Liver (tissue), 10 donors: ENCODE measurements at places on chromosomes 16 and 17. TPM values are rescaled to one million over a fixed set of nuclear protein-coding genes. Genes with fewer than 3 reads are reported as not detected.

DNA sequence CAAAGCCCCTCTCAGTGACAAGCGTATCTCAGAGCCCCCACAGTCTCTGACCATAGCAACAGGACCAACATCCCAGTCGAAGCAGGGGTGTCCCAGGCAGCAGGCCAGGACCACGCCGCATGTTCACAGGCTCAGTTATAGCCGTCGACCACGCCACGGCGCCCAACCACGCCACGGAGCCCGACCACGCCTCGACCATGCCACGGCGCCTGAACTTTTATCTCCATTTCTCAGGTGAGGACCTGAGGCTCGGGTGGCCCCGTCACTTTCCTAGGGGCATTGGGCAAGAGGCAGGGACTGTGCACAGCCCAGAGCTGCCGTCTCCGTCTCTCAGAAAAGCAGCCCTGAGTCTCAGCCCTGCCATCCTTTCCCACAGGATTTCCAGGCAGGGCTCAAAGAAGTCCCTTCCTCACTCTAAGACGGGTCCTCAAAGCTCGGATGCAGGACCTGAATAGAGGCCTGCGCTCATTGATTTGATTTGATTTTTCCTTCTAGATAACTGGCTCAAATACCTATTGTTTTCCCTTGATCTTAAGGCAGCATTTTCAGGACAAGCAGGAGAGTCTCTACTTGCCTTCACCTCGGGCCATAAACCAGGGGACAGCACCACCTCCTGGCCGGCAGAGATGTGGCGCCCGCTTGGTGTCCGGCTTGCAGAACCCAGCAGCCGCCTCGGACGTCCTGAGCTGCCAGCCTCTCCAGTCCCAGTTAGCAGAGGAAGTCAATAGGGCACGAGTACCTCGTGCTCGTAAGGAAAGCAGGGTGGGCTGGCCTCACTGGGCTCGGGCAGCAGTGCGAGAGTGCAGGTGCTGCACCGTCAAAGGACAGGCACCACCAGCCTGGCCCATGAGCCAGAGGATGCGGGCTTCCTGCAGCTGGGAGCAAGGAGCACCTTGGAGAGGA, 38.8 kb downstream of the C16orf95 start:
- peak; percentile 70 for DNase-seq

- no peak for DNase-seq
Measured at GRCh38 chr17:57249520-57249919, 6.8 kb upstream of the MSI2 start.

- DNase-seq = peak; percentile 80
Measured at GRCh38 chr17:77424585-77425344, 284.0 kb downstream of the SEC14L1 start.

ATP6V0C gene
- 132 TPM for polyA plus RNA-seq
